ENCODE measurements at places on chromosomes 11 and 22.
A peak's percentile ranks its signal among the peaks of the same experiment; 100 is the strongest.

GRCh38 chr11:72561856-72562255 lies 112.4 kb downstream of the PDE2A start:
- no peak for DNase-seq

- no peak for DNase-seq
Measured at GRCh38 chr11:313304-313786, 495 bp upstream of the IFITM1 start.

DNA sequence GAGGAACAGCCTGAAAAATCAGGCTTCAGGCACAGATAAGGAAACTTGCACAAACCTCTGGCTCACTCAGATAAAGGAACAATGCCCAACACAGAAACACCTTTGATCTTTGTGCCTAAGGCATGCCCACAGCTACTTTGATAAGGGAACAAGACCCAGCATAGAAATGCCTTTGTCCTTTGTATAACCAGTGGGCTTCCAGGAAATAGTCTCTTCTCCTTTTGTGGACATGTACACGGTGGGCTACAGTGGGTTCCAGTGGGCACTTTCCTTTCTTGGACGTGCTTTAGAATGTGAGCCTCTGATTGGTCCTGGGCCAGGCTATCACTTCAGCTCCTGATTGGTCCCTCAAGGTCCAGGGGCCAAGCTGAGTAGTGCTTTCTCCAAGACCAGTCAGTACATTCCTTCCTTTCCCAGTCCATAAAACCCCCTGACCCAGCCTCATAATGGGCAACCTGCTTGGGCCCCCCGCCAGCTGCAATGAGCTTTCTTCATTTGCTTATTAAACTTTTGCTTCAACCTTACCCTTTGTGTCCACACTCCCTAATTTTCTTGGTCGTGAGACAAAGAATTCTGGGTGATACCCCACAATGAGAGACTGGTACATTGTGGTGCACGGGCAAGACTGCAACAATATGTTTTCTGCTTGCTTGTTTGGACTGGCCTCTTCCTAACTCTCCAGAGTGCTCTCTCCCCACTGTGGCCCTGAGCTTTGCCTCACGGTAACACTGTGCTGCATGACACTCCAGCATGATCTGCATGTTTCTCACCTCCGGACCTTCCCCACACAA lies 1.7 kb upstream of the CABIN1 start:
- no peak for DNase-seq

DNA sequence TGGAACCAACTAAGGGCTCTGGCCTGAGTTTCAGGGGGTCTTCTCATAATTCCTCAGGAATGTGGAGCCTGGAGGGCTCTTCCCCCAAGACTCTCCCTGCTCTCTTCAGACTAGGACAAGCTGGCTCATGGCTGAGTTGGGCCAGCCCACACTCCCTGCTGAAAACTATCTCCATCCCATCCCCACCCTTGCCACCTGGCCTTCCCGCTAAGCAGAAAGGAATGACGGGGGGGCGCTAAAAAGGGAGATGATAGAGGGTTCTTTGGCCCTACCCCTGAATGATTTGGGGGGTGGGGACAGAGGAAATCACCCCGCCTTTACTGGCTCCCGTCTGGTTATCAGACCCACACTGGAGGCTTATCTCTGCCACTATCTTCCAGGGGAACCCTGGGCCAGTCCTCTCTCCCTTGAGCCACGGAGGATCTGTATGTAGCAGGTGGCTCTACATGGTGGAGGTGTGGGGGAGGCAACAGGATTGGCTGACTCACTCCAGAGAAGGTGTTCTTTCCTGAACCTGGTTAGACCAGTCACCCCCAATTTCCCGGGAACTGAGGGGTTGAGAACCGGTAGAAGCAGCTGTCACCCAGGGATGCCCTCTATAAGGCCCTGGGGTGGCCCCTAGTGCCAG lies 5.7 kb downstream of the SMTN start:
- no peak for DNase-seq

- no peak for DNase-seq
Measured at GRCh38 chr11:68051191-68052136, 12.6 kb downstream of the TCIRG1 start.

- no peak for DNase-seq
Measured at GRCh38 chr22:47448231-47449223, 686.1 kb downstream of the TBC1D22A start.

DNA sequence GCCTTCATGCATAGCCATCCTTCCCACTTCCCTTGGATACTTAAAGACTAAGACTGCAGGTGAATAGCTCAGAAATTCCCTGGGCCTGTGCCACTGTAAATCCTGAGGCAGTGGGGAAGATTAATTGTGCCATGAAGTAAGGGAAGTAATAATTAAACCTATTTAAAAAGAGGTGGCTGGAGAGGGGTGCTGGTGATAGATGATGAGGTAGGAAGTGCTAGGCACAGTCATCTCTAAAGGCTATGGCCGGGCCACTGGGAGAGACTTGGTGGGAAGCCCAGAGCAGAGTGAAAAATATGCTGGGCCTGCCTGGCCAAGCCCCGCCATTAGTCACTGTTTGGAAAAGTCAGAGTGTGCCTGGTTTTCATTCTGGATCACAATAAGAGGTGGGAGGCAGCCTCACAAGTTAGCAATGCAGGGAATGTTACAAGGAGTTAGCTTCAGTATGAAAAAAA lies 197.2 kb upstream of the PITPNB start:
- no peak for DNase-seq

GRCh38 chr11:72802822-72803221 lies 9.0 kb upstream of the STARD10 start:
- DNase-seq, result no peak

GRCh38 chr11:125182573-125182972 lies 18.0 kb downstream of the PKNOX2 start:
- DNase-seq, result no peak

DNA sequence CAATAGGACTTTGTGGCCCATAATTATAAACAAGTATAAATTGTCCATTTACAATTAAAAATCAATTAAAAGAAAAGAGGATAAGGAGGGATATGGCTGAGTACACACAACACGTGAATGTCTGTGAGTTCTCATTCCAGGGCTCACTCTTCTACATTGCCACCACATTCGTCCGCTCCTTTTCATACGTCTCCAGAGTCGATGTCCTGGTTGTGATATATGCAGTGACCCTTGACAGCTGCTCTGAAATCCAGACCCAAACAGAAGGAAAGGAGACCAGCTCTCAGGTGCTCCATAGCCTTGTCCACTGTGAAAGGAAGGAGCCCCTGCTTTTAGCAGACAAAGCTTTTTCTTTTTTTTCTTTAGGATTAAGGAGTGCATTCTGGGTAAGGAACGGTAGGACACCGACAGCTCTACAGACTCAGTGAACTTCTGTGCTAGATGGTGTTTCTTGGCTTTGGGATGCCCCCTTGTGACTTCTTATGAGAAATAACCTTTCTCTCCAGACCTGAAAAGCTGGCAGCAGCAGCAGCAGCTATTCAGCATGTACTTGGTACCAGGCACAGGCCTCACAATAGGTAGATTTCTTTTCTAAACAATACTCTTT lies 19.7 kb upstream of the DNAJB13 start:
- peak; percentile 90 for DNase-seq

DNA sequence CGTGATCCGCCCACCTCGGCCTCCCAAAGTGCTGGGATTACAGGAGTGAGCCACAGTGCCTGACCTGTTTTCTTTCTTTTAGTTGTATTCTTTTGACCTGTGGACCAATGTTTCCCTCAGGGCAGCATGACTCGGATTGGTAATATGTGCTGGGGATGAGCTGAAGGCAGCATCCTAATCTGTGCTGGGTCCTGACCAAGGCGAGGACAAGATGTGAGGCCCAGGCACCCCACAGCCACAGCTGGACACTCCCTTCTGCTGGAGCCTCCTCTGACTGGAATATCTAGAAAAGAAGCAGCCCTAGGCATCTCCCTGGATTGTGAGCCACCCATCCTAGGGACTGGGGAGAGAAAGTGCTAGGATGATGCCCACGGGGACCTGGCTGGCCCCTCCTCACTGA lies 105.4 kb downstream of the PDE2A start:
- no peak for DNase-seq

- DNase-seq, result no peak
Measured at GRCh38 chr11:121870206-121871045, 245.6 kb downstream of the BLID start.

DNA sequence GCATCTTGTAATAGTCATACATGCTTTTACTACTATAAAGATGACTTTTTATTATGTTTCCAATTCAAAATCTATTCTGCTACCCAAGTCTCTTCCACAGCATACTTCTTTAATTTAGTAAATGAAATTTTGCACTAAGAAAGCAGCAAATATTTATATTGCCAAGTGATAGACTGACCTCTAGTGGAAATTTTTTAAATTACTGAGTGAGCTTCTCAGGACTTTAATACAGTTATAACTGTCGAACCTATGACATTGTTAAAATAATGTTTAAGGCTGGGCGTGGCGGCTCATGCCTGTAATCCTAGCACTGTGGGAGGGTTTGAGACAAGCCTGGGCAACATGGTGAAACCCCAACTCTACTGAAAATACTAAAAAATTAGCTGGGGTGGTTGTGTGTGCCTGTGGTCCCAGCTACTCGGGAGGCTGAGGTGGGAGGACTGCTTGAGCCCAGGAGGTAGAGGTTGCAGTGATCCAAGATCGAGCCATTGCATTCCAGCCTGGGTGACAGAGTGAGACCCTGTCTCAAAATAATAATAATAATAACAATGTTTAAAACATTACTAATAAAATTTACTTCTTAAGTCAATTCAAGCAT lies 27.3 kb downstream of the STK33 start:
- DNase-seq, result peak; percentile 74
